ENCODE measurements at places on chromosomes 3 and 15.

DNA sequence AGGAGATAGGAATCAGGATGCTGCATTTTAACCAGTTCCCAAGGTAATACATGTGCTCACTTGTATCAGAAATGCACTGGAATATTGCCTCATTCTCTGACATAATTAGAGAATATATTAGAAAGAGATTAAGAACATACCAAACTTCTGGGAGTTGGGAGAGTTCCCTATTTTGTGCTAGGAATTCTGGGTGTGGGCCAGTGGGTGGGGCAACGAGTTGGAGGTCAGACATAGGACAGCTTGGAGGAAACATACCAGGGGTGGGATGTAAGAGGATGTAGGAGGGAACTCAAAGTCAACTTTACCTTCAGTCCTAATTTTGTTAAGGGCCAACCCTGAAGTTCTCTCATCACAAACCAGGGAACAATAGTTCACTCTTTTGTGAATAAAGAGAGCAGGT, 83.6 kb downstream of the SLC7A14 start:
- DNase-seq, result no peak

DNA sequence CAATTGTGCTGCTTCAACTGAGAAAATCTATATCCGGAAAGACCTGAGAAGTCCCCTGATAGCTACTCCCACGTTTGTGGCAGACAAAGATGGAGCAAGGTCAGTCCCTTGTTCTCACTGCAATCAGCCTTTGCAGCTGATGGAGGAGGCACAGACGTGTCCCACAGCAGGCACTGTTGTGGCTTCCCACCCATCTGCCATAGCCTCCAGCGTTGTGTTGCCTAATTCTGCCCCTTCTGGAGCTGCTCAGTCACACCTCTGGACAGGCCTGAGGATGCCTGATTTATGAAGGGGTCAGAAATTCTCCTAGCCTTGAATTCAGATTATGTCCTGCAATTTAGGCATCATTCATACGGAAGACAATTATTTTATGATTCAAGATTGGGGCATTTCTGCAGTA, 41.9 kb downstream of the MRPS25 start:
- no peak for DNase-seq

DNA sequence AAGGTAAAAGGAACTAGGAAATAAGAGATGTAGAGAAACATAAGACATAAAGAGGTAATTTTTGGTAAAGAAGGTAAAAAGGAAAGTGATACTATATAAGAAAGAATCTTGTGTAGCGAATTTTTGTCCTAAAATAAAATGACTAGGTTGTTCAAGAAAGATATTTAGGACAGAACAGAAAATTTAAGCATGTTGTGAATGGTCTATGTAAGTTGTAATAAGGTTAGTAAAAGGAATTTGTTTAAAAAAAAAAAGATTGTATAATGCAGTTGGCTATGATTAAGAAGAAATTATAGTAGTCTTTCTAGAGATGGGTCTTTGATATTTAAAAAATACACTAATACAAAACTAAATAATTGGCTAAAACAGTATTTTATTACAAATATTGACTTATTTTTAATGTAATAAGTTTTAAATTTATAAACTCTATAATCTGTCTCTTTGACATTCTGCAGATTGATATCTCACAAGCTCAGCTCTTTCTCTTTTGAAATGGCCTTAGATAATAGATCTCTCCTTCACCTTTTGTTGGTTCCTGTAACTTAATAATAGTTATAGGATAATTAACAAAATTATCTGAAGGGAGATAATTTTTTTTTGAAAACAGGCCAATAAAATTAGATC, 3.7 kb upstream of the SLC41A3 start:
- DNase-seq, result no peak

- DNase-seq, result no peak
These were observed 232.7 kb upstream of the ATP10A start for GRCh38 chr15:26095710-26096330.

DNA sequence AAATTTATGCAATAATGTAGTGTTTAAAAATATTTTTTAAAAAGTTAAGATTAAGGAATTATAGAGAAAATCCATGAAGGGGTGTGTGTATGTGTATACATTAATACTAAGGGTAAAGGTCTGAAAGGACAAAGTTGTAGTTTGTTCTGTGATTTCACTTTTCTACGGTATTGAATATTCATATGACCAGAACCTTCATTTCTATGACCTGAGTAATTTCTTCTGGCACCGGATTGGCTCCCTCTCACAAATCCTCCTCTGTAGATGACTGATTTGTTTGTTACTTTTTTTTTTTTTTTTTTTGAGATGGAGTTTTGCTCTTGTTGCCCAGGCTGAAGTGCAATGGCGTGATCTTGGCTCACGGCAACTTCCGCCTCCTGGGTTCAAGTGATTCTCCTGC, 20.9 kb downstream of the GMPS start:
- DNase-seq, result no peak

DNA sequence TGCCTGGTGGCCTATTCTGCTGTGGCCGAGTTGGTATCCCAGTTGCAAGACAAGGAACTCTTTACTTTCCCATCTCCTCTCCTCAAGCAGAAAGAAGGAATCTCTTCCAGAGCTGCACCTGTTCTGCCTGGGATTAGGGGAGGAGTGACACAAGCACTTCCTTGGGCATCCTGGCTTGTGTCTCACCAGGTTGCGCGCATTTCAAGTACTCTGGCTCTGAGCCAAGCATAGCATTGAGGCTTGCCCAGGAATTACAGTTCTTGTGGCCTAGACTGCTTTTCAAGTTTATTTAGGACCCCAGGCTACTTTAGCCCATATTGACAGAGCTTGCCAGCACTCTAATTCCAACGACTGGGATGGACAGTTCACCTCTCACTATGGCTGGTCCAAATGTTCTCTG, 150.5 kb downstream of the RSRC1 start:
- DNase-seq, result peak; percentile 89

Measured in NCI-H524 (cell line).